ENCODE measurements at places on chromosomes 5 and 9. TPM values are rescaled to one million over a fixed set of nuclear protein-coding genes. Genes with fewer than 3 reads are reported as not detected.

DNA sequence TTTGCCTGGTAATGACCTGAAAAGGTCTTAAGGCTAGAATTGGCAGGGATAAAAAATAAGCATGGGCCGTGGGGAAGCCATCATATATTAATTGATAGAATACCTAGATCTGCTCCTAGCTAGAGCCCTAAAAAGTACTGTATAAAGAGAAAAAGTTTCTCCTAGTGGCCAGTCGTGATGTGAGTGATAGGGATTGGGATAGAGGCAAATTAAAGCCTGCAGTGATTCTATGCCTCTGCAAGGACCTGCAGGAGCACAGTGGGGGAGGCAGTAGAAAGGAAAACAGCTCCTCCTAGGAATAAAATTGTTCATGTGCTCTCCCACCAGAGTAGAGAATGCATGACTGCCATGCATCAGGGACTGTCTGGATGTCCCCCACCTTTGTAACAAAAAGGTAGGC, 56.2 kb upstream of the FTMT start:
- H3K4me3 ChIP-seq, result no peak overlapping the region
- H3K27ac ChIP-seq, result no peak overlapping the region
- H3K27me3 ChIP-seq, result no peaks in the 10 kb centered on the region
- no peaks in the 10 kb centered on the region for H3K4me1 ChIP-seq

DNA sequence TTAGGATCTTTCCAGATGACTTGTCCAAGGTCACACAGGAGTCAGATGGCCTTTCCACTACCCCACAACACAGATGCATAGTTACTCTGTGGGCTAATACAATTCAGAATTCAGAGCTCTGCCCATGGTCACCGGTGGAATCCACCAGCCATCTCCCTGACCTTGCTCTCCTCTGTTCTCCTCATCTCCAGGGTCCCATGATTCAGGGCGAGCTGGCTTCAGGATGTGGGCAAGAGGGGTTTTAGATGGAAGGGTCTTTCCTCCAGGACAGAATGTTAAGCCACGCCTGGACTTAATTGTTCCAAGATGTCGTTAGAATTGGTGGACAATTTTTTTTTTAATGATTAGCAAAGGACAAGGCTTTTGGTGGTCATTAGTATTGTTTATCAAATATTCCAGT, 81.7 kb upstream of the LARP1 start:
- H3K4me1 ChIP-seq, result no peaks in the 10 kb centered on the region
- H3K4me3 ChIP-seq, result no peak overlapping the region
- H3K36me3 ChIP-seq, result no peaks in the 10 kb centered on the region
- no peak for DNase-seq
- no peaks in the 10 kb centered on the region for H3K27me3 ChIP-seq
- H3K27ac ChIP-seq, result no peak overlapping the region

Gene HSPB3
- total RNA-seq, result 2.9 TPM

- H3K27ac ChIP-seq, result no peak overlapping the region
- H3K4me3 ChIP-seq, result no peak overlapping the region
- no peaks in the 10 kb centered on the region for H3K36me3 ChIP-seq
- no peaks in the 10 kb centered on the region for H3K4me1 ChIP-seq
These were observed 350.5 kb downstream of the SPOCK1 start for GRCh38 chr5:137148655-137149054.

Gene SV2C
- total RNA-seq, result 0.36 TPM

Gene EEIG1
- total RNA-seq, result 75.5 TPM

DNA sequence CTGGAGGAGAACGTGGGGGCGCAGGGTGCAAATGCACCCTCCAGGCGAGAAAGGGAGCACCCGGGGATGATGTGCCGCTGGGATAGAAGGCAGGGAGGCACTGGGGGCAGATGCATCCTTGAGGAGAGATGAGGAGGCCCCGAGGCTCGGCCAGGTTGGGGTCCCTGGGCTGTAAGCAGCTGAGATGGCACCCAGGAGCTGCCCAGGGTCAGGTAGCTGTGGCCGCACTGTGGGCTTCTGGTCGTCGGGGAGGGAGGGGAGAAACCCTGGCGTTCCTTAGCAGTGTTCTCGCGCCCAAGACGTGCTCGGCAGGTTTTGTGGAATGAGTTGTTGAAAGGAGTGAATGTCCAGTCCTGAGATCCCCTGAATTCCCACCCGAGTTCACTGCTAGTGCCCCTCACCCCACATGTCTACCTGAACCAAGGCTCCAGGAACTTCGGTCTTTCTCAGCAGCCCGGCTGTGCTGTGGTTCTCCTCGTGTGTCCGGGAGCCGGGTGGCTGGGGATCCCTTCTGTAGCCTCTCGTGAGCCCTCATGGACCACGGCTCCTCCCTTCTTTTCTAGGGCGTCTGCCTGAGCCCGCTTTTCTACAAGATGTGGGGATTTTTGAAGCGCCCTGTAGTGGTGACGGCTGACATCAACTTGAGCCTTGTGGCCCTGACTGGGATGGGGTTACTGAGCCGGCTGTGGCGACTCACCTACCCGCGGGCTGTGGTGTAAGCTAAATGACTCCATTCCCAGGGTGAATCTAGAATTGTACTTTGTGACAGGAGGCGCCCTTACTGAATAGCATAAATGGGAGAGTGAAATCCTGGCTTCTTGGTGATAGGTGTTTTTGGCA, 1.1 kb downstream of the POMT1 start:
- H3K4me1 ChIP-seq, result peaks cover 10% of the 10 kb centered on the region
- no peak for DNase-seq
- peak overlapping the region; percentile 74 for H3K4me3 ChIP-seq

GRCh38 chr5:149672701-149673476, 57.2 kb upstream of the PPARGC1B start:
- H3K4me1 ChIP-seq, result no peaks in the 10 kb centered on the region
- no peak overlapping the region for H3K27ac ChIP-seq
- H3K4me3 ChIP-seq, result no peak overlapping the region
- no peaks in the 10 kb centered on the region for H3K36me3 ChIP-seq

GRCh38 chr5:158875272-158875679, 224.4 kb downstream of the EBF1 start:
- peak overlapping the region; percentile 15 for H3K4me3 ChIP-seq
- H3K36me3 ChIP-seq, result no peaks in the 10 kb centered on the region
- H3K27ac ChIP-seq, result peak overlapping the region; percentile 35
- H3K4me1 ChIP-seq, result peaks cover 17% of the 10 kb centered on the region
- no peaks in the 10 kb centered on the region for H3K27me3 ChIP-seq
- no peak for DNase-seq

GRCh38 chr5:86760661-86761060, 142.9 kb downstream of the COX7C start:
- H3K4me3 ChIP-seq, result no peak overlapping the region

DNA sequence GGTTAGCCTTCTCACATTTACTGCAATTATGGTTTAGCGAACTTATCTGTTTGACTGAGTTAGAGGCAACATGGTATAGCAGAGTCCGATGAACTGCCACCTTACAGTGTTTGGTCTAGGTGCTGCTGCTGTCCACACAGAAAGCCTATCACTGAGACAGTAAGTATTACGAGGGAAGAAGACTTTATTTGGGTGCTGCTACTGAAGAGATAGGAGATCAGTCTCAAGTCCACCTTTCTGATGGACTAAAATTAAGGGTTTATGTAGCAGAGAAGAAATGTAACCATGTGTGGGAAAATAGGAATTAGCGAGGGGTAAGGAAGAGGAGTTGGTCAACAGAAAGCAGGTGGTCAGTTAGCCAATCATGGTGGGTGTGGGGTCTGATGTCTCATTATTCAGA, 109.7 kb downstream of the ZSWIM6 start:
- H3K4me3 ChIP-seq, result no peak overlapping the region
- no peak for DNase-seq
- H3K4me1 ChIP-seq, result no peaks in the 10 kb centered on the region

- H3K27ac ChIP-seq, result no peak overlapping the region
- H3K4me3 ChIP-seq, result no peak overlapping the region
- no peak for DNase-seq
- no peaks in the 10 kb centered on the region for H3K27me3 ChIP-seq
- peaks cover 24% of the 10 kb centered on the region for H3K4me1 ChIP-seq
- no peaks in the 10 kb centered on the region for H3K36me3 ChIP-seq
These were observed 80.0 kb upstream of the LRRTM2 start for GRCh38 chr5:138955013-138955660.
